ENCODE measurements at places on chromosomes 16 and 17. TPM values are rescaled to one million over a fixed set of nuclear protein-coding genes. Genes with fewer than 3 reads are reported as not detected.

Gene FOXC2
- polyA plus RNA-seq = 0.18 TPM

Gene KRTAP2-2
- polyA plus RNA-seq = not detected

Gene TMEM114
- polyA plus RNA-seq = not detected

Gene G6PC1
- not detected for polyA plus RNA-seq

Gene INCA1
- polyA plus RNA-seq = 1.2 TPM

Gene SSTR5
- polyA plus RNA-seq = 0.05 TPM

Gene JUP
- polyA plus RNA-seq = 445 TPM

Gene KLHL10
- polyA plus RNA-seq = 0.39 TPM

Gene KRTAP4-8
- not detected for polyA plus RNA-seq

Gene CMTM2
- polyA plus RNA-seq = 0.06 TPM

Gene SUPT4H1
- 80.8 TPM for polyA plus RNA-seq

Gene CXCL16
- 20.3 TPM for polyA plus RNA-seq

Gene SLFN12
- 2.0 TPM for polyA plus RNA-seq

Gene VAT1L
- polyA plus RNA-seq = 0.13 TPM

Gene KRTAP9-8
- not detected for polyA plus RNA-seq

Gene TEKT5
- not detected for polyA plus RNA-seq

Gene COL1A1
- 12.8 TPM for polyA plus RNA-seq

Gene NUPR1
- polyA plus RNA-seq = 161 TPM

Gene PYY
- not detected for polyA plus RNA-seq

Gene SETD6
- 15.5 TPM for polyA plus RNA-seq

Measured in esophagus (tissue), 2 donors.